Progenitor cell of endocrine pancreas (in vitro differentiated cells): ENCODE measurements at places on chromosomes 5 and 9.

DNA sequence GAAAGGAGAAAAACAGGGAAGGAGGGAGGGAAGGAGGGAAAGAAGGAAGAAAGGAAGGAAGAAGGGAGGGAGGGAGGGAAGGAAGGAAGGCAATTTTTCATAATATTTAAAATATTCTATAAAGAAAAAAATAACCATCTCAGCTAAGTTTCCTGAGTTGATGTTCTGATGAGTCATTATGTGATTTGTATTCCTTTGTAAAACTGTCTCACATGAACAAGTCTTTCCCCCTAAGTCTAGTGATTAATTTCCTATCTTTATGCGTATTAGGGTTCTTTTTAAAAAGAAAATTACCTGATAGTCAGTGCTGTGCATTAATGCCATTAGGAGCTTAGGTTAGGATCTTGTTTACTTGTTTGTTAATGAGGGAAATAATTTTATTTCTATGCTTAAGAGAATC lies 94.1 kb downstream of the RASEF start:
- DNase-seq: no peak

DNA sequence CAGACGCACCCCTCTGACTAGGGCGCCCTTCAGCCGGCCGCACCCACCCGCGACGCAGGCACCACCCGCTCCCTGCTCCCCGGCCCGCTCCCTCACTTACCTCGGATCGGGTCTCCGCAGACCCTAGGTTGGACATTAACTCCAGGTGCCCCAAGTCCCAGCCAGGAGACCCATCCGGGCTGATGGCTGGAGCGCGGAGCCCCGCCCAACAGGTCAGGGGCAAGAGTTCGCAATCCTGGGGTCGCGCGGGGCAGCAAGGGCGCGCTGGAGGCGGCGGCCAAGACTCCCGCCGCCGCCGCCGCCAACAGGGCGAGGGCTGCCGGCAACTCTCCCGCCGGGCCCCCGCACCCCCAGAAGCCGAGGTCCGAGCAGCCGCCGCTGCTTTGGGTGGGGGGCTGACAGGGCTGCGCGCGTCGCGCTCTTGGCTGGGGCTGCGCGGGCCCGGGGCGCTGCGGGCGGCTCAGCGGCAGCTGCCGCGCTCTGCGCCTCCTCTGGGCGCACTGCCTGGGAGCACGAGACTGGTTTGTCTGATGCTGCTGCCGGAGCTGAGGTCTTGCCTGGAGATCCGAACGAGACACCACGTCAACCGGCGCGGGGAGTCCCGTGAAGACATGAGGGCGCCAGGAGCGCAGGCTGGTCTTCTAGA lies at the start of gene GDNF:
TSS of gene GDNF (minus strand) at position 635 of the 646 bp plus-strand sequence. CDS start 5,245 bp downstream, outside the sequence.
- peak; percentile 25 for DNase-seq

DNA sequence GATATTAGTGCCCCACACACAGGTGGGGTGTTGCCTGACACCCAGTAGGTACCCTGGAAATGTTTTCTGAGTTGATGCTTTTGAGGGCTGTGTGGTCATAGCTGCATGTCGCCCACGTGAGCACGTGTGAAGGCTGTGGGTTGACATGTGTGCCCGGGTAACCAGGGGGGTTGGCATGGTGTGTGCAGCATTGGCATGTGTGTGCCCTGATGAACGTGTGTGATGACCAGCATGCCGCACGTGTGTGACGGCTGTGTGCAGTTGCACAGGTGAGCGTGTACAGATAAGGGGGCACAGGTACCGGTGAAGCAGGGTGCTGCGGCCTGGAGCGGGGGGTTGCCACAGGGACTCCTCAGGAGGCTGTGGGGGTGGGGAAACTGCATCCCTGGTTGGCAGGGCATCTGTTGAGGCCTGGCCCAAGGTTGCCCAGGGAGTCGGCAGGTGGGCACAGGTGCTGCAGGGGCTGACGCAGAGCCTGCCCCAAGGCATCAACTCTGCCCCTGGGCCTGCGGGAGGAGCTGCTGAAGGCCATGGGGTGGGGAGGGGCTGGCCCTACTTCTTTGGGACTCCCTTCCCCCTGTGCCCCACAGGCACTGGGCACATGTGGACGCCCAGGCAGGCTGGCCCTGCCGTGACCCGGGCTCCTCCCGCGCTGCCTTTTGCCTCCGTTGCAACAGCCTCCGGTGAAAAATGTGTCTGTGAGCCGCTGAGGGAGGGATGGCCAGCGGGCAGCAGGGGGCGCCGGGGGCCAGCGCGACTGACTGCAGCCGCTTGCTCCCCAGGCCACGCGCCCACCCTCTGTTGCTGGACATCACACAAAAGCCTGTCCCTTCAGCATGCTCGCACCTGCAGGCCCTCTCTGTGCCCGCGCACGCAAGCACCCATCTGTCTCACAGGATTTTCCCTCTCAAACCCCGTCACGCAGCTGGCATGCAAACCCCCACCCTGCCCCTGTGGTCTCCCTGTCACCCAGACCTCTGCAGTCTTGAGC lies 2.2 kb downstream of the UNC5A start:
- peak; percentile 61 for DNase-seq

- no peak for DNase-seq
Measured at GRCh38 chr5:61435368-61435767, 103.3 kb downstream of the ZSWIM6 start.

- DNase-seq: no peak
Measured at GRCh38 chr5:2399804-2400203, 351.7 kb downstream of the IRX2 start.

DNA sequence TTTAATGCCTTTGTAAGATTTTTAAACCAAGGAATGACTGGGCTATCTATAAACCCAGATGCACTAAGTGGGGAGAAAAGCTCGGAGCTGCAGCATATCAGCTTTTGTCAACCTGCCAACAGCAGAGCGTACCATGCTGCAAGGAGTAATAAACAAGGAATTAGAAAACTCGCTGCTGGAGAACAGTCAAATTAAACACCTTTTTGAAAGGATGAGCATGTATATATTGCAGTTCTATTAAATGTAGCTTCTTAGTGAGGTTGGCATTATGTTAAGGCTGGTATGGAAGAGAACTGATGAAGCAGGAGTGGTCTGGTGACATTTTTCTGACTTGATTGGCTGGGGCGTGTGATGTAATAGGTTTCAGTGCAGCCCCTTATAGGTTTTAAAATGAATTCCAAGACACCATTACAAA lies 74.7 kb downstream of the PIK3R1 start:
- no peak for DNase-seq
